ENCODE measurements at places on chromosomes 6 and 20.

GRCh38 chr6:127939442-127940066 lies 38.7 kb upstream of the THEMIS start:
- no peak for DNase-seq

GRCh38 chr20:32224463-32224862 lies 16.8 kb downstream of the POFUT1 start:
- DNase-seq, result no peak

- DNase-seq, result no peak
These were observed 10.1 kb upstream of the SMIM13 start for GRCh38 chr6:11083491-11083890.

DNA sequence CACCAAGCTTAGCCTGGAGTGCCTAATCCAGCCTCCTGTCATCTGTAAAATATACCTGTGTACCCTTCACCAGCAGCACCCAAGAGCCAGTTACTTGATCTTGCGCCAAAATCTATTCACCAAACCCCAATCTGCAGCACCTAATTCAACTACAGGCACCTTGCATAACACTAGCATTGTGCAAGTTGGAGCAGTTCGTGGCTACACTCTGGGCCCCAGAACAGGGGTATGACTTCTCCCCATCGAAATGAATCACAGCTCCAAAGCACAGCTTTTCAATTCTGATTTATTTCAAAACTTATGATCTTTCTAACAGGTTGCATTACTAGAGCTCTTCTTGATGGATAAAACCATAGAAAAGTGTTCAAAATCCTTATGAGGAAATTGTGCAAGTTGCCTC lies 100.4 kb upstream of the TCF21 start:
- DNase-seq, result no peak

- DNase-seq, result peak; percentile 18
These were observed 897 bp downstream of the RANBP9 start for GRCh38 chr6:13710552-13711323.

DNA sequence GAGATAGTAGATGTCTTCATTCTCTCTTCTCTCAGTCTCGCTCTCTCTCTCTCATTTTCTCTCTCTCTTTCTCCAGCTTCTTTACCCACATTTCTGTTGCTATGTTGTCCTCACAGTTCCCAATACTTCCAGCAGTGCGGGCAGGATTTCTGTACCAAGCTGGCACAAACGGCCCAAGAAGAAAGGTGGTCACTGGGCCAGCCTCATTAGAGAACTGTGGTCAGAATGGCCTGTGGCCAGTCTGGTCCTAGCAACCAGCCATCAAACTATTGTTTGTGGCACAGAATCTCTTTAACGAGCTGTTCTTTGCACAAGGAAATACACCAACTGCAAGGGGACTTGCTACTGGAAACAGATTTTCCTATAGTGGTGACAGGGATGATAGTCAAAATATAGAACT lies 81.3 kb downstream of the SEL1L2 start:
- DNase-seq, result no peak

- DNase-seq, result peak; percentile 29
These were observed 1.1 kb downstream of the ZNF165 start for GRCh38 chr6:28081486-28081751.
